ENCODE measurements at places on chromosomes 16 and 17.

DNA sequence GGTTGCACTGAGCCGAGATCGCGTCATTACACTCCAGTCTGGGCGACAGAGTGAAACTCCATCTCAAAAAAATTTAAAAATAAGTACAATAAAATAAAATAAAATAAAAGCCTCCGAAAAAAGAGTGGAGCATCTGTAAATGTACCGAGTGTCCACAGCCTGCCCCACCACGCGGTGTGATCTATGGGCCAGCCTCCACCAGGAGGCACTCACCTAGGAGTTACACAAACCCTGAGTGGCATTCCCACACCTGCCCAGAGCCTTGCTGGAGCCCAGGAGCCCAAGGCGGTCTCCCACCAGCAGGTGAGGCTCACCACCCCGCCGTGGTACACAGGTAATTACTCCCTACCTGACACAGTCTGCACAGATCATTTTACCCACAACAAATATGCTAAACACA is 183.2 kb downstream of the ZNF423 start:
- DNase-seq: no peak

GRCh38 chr17:77601054-77601979 is 357.2 kb upstream of the TNRC6C start:
- no peak for DNase-seq

- no peak for DNase-seq
These were observed 10.9 kb downstream of the HAS3 start for GRCh38 chr16:69116256-69116875.

DNA sequence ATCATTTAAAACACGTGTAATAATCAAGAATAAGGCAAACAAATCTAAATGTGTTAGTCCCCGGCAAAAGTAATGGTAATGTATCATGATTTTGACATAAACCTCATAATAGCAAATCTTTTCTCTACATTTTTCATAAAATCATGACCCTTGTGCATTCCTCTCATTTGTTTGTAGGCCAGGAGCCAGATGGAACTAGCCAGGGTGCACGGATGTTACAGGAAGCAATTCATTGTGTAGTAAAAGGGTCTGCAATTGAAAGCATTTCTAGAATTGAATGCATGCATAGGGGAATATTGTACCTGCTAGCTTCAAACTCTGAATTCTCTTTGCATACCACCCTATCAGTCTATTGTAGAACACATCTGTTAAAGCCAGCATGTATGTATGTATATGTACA is 66.6 kb downstream of the CNTNAP4 start:
- DNase-seq: no peak

Data from stimulated activated CD8-positive, alpha-beta memory T cell treated with anti-CD3 and anti-CD28 coated beads, Interleukin-2, amount 100 ng/mL, for 1 hour (primary cell).